ENCODE measurements at places on chromosomes 3 and 15.

DNA sequence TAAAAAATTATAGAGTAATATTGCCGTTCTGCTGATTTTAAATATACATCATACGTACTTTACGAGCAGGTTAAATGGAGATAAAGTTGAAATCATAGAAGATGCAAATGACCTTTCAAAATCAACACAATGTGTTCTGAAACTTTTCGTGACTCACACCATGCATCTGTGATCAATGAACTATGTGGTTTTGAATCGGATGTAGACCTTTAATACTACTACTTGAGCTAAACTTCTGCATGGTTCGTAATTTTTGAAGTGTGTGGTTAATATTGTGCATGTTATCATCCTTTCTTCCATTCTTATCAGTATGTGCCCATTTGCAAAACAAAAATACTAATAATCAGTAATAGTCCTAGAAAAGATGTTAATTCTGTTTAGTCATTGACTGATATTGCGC, 58.9 kb downstream of the GASK1A start:
- DNase-seq: no peak

GRCh38 chr3:187243933-187244524, 46.7 kb downstream of the RTP1 start:
- DNase-seq: no peak

DNA sequence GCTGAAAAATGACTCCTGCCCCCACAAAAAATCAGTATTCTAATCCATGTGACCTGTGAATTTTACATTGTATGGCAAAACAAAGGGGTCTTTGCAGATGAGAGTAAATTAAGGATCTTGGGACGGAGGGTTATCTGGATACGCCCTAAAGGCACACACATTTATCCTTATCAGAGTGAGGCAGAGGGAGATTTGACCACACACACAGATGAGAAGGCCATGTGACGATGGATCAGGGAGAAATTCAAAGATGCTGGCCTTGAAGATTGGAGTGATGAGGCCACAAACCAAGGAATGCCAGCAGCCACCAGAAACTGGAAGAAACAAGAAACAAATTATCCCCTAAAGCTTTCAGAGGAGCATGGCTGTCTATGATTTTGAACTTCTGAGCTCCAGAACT, 288.5 kb downstream of the XXYLT1 start:
- DNase-seq: no peak

DNA sequence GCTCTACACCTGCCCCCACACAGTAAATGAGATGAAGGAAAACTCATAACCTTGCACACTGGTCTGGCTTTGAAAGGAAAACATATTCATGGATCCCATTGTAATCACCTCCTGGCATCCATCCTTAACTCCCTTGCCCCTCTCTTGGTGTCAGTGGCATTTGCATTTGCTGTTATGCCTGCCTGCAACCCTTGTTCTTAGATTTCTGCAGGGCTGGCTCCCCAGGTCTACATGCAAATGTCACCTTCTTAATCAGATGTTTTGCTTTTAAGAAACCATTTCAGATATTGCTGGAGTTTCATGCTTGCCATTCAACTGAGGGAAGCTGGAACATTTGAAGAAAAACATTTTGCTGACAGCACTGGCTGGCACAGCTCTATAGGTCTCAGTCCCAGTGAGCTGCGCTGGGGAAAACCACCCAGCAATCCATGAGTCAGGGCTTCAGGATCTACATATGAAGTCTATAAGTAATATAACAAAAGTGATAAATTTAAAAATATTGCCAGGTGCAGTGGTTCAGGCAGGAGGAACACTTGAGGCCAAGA, 19.1 kb downstream of the LRRC2 start:
- DNase-seq: no peak

DNA sequence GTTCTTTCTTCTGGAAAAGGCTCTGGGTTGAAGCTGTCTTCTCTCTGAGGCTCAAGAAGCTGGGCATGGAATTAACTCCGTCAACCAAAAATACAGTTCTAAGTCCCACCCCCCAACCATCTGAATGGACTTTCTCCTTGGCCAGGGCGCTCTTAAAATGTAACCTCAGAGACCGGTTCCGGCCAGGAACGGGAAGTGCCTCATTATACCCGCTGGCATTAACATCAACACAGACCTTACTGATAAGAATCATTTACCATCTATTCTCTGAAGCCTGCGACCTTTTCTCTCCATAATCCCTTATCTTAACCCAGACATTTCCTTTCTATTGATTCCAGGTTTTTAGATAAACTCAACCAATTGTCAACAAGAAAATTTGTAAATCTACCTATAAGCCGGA, 64.7 kb downstream of the ATP1B3 start:
- DNase-seq: no peak

GRCh38 chr3:146159616-146160320, 1.2 kb downstream of the PLOD2 start:
- DNase-seq: no peak

- DNase-seq: no peak
Measured at GRCh38 chr15:90565866-90566265, 36.1 kb downstream of the CRTC3 start.

DNA sequence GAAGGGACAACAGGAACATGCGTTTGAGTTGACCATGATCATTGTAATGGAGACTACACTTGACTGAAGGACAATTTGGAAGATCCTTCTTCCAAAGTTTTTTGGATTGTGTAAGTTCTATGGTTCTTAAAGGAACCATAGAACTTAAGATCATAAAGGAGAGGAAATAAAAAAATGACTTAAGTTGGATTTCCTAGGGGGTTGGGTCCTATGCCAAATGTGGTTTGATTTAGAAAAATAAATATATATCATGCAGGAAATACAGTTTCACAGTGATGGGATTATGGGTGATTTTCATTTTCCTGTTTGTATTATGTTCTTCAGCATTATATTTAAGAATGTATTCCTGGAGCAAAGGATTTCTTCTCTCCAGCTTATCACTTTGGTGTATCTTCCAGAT, 305.5 kb upstream of the DPH6 start:
- no peak for DNase-seq

GRCh38 chr15:83312071-83312470, 27.6 kb upstream of the BNC1 start:
- DNase-seq: no peak

DNA sequence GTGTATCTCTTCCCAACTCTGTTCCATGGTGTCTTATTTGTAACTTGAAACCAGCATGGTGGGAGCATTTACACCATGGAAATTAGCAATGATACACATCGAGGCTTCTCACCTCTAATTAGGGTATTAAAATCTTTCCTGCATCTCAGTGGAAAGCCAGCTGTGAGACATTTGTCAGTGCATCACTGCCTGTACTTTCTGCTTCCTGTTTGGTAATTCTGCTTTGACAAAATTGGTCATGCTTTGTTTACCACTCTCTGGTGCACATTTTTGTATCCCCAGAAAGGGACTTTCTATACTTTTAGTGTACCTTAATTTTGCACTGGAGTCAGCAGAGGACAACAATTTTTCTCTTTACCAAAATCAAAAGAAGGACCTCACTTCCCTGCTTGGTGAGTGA, 402.1 kb downstream of the PDCD6IP start:
- no peak for DNase-seq

DNA sequence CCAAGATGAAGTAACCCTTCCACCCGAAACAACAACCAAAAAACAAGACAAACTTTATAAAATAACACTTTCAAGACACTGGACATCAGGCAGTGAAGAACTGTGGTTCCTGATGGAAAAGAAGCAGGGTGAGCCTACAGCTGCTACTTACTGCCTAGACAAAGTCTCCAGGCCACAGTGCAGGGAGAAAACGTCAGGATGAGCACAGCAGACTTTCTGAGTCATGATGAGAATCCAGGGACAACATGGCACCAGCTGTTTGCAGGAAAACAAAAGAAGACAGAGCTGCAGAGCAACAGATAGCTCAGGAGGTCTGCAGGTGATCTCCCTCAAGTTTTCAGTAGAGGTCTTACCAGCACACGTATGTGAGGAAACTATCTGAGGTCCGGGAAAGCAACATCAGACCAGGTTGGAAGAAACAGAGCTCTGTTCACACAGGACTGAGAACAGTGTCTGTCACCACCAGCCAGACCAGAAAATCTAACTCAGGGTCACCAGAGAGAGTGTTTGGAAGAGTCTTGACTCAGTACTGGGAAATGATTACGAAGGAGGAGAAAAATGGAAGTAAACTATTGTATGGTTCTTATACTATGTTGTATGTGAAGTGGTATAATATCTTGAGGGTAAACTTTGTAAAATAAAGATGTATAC, 108.9 kb downstream of the ANO10 start:
- no peak for DNase-seq

GRCh38 chr3:78918361-78919020, 849.3 kb downstream of the ROBO1 start:
- DNase-seq: no peak

DNA sequence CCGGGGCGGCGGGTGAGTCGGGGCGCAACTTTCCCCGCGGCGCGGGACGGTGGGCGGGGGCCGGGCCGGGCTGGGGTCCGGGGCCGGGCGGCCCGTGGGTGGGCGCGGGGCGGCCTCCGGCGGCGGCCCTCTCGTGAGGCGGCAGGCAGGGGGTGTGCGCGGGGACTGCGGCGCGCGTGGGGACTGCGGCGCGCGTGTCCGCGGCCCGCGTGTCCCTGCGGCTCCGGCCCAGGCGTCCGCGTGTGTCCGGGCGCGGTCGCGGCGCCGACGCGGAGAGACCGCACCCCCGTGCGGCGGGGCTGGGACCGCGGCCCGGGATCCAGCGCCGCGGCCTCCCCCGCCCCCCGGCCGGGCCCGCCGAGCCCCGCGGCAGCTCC, 349 bp downstream of the PLXNA1 start:
- DNase-seq: no peak

DNA sequence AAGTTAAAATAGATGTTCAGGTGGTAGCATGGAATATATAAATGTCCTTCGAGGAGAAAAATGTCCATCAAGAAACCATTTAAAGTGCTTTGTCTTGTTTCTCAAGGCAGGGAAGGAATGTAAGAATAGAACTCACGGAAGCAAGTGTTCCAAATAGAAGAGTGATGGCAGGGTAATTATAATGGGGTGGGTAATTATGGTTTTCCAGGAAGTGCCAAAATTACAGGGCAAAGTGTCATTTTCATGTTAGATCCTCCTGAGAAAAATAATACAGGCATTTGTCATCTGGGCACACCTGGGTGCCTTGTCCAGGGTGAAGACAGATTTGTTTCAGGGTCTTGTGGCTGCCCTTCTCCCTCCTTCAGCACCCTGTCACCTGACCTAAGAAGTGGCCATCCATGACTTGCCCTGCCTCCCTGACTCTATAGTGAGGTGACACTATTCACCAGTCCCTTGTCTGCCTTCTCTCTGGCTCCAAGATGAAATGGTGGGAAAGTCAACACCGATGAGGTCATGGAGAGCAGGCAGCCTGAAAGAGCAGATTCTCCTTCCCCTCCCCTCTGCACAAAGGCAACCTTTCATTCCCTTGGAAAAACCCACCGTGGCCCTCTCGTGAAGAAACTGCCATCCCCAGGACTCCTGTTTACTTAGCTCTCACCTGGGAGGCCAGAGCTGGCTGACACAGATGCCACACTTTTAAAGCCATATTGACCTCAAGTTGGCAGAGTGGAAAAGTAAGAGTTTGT, 45.1 kb upstream of the AMOTL2 start:
- no peak for DNase-seq

- DNase-seq: no peak
Measured at GRCh38 chr15:52760562-52760961, 29.6 kb downstream of the ONECUT1 start.

- no peak for DNase-seq
Measured at GRCh38 chr15:71538181-71538580, 272.2 kb upstream of the NR2E3 start.

Measured in effector CD8-positive, alpha-beta T cell (primary cell).